Testis (tissue), 5 donors: ENCODE measurements at places on chromosomes 6 and 20. TPM values are rescaled to one million over a fixed set of nuclear protein-coding genes. Genes with fewer than 3 reads are reported as not detected.

DNA sequence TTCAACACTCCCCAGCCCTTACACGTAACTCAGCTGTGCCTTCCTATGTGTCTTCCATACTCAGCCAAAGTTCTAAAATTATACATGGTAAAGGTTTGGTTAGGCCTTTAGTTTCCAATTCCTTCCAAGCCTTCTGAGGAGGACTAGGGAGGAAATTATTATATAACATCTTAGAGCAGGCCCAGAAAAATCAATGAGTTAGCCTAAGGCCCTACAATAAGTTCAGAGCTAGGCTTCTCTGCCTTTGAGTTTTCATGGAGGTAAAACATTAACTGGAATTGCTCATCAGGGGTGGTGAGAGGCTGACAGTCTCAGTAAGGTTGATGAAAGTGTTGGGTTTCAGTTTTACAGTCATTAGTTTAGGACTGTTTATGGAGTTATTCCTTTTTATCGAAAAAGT lies 286.0 kb downstream of the ADGB start:
- no peak for DNase-seq

The MMP24 gene
- total RNA-seq: 1.1 TPM

The POLR3F gene
- total RNA-seq: 17.5 TPM

GRCh38 chr6:16974704-16975359 lies 127.0 kb upstream of the STMND1 start:
- DNase-seq: no peak
